ENCODE measurements at places on chromosomes 16 and 17. TPM values are rescaled to one million over a fixed set of nuclear protein-coding genes. Genes with fewer than 3 reads are reported as not detected.

The TP53TG3F gene
- total RNA-seq = not detected

- DNase-seq = no peak
Observed at GRCh38 chr17:49830605-49831004, 17.3 kb downstream of the TAC4 start.

GRCh38 chr17:10843811-10844210, 5.9 kb upstream of the PIRT start:
- DNase-seq = no peak

DNA sequence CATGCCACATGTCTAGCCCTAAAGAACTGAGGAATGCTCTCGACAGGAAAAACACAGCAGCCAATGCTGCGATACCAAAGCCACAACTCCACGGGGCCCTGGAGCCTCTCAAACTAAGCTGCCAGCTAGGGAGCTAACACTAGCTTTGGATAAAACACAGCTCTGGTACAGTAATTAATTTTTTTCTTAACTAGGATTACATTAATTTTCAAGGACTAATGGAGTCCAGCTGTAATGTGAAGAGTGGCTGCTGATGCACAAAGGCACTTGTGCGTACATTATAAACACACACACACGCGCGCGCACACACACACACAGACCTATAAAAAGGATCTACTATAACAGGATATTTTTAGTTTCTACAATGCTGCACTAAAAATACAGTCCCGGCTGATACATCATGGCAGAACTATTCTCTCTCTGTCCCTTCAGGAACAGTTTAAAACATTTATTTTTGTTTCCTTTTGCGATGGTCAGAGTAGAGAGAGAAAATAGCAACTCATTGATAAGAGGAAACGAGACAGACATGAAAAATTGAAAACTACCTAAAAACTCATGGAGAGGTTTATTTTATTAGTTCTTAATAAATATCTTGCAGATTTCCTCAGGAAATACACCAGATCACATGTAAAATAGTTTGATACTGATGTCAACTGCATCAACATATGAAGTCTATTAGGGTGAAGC, 88.5 kb downstream of the SMG6 start:
- peak; percentile 61 for DNase-seq
